ENCODE measurements at places on chromosomes 12 and 14. TPM values are rescaled to one million over a fixed set of nuclear protein-coding genes. Genes with fewer than 3 reads are reported as not detected.

Gene USP44
- 1.4 TPM for total RNA-seq

DNA sequence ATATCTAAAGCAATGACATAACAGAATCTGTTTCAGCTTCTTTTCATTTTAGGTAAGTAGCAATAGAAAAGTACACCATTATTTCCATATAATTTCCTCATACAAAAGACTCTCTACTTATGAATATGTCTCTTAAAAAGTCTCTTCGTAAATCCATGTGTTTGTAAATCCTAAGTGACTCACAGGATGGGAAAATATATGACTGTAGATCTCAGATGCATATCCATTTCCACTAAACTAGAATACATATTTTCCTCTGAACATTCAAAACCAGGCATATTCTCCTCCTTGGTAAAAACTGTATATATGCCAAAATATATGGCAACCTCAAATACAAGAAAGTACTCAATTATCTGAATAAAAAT is 93.6 kb downstream of the TXNDC16 start:
- no peak for DNase-seq

DNA sequence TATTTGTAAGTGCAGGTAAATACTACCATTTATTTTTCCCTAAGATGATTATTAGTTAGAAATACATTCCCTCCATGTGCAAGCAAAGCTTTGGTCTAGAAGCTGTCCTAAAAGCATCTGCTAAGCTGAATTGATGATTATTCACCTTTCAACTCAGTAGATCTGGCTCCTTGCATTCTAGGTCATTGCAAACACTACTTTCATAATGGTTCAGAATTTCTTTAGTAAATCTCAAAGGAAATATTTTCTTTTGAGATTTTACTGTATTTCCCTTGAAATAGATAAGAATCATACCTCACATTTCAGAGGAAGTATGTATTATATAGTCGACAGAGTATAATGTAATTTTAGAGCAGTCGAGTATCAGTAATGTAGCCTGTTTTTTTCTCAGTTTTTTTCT is 2.4 kb downstream of the ETNK1 start:
- no peak for DNase-seq

GRCh38 chr12:75760573-75761294 is 249.3 kb upstream of the KRR1 start:
- DNase-seq: no peak

Gene PLEKHG7
- total RNA-seq: 0.89 TPM

DNA sequence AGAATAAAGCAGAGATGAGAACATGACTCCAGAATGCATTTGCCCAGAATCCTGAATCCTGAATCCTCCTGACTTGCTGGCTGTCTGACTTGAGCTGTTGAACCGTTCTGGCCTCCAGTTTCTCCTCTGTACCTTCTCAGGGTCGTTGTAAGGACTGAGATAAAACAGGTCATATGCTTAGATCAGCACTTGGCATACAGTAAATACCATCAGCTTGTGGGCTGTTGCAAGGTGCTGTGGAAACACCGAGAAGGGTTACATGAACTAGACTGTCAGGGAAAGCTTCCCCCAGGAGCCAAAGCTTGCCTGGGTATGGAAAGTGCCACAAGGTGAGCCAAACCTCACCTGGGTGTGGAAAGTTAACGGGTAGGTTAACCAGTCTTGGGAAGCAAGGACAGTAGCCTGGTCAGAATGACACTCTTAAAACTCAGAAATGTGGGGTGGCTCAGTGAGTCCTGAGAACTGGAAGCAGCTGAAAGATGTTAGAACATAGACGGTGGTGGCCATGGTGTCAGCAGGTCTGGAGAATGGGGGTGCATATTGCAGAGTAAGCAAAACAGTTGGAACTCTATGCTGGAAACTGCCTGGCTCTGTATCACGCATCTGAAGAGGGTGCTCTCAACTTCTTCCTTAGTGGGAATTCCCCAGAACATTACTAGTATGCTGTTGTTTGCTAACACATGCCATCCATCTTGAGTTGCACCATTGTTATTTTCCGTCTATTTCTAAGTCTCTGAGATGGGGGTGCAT is 105.3 kb upstream of the DYRK2 start:
- no peak for DNase-seq

Gene KRT85
- not detected for total RNA-seq

GRCh38 chr14:79040790-79041189 is 870.6 kb downstream of the NRXN3 start:
- no peak for DNase-seq

- no peak for DNase-seq
Measured at GRCh38 chr12:38392554-38393144, 76.1 kb downstream of the ALG10B start.

Gene GUCY2C
- total RNA-seq: not detected

DNA sequence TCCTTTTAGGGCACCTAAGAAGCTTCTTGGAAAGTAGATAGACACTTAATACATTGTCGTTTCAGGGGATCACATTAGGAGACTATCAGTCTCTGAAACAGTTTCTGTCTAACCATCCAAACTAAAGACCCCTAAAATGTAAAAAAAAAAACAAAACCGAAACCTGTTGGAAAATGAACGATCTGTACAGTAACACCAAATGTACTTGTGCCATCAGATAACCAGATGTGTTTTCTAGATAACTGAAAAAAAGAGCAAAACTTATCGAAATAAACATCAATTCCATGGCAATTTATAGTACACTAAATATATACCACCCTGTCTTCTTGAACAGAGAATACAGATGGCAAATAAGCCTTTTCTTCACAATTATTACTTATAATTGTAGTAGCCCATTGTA is 2.1 kb downstream of the LDHB start:
- no peak for DNase-seq

GRCh38 chr12:4191642-4192041 is 81.9 kb upstream of the CCND2 start:
- no peak for DNase-seq

GRCh38 chr12:82996168-82996812 is 309.6 kb downstream of the TMTC2 start:
- DNase-seq: no peak

DNA sequence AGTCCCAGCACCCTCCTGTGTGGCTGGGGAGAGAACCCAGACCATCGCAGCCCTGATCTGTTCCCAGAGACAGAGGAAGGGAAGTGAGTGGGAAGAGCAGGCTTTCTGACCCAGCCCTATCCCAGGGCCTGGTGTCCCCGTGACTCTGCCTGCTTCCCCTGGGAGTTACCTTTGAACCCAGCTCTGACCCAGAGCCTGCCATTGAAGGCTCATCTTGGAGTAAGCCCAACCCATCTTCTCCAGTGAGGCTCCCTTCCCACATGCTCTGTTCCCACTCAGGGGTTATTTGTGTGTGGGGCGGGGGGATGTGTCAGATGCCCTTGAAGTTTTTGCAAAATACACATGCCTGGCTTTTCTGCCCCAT is 6.0 kb downstream of the TMEM63C start:
- no peak for DNase-seq

GRCh38 chr14:104826861-104827176 is 25.9 kb downstream of the ZBTB42 start:
- DNase-seq: no peak

DNA sequence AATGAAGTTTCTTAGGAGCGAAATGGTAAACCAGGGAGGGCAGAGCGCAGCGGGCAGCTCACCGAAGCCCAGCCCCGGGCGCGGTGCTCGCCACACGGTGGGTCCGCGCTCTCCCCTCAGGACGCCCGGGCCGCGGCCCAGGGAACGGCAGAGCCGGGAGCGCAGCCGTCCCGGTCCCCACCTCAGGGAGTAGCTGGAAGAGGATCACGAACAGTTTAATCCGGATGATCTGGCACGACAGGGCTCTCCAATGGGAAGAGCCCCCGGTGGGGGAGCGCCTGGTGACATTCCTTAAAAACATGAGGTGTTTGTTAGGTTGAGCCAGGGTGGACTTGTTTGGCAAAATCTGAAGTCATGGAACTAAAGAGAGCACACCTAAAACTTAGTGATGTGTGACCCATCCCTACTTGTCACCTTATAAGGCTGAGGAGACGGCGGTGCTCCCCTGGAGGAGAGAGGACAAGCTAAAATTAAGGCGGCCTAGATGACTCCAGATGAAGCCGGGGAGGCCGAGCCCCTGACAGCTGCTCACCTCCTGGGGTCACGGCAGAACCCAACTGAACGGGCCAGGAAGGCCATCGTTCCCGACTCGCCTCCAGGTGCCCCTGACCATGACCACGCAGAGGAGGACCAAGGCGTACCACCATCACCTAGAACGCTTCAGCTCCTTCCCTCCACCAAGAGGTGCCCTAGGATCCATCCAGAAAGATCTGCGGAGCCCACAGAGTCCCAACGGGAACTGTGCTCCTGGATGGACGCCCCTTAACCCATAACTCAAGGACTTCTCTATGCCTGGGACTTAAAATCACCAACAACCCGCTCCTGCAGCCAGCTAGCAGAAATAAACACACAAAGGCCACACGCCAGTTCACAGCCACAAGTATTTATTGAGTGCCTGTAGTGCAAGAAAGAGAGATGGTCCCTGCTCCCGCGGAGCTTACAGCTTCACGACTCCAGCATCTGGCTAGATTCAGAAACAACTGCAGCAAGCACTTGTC is 866 bp upstream of the PITPNM2 start:
- DNase-seq: no peak

- no peak for DNase-seq
Measured at GRCh38 chr12:56632701-56633467, 2.8 kb upstream of the BAZ2A start.

Measured in CD4-positive, CD25-positive, alpha-beta regulatory T cell (primary cell).